NCI-H2029 treated with DMSO at 0.1 percent for 48 hours (cell line): ENCODE measurements at places on chromosomes 3 and 15.

DNA sequence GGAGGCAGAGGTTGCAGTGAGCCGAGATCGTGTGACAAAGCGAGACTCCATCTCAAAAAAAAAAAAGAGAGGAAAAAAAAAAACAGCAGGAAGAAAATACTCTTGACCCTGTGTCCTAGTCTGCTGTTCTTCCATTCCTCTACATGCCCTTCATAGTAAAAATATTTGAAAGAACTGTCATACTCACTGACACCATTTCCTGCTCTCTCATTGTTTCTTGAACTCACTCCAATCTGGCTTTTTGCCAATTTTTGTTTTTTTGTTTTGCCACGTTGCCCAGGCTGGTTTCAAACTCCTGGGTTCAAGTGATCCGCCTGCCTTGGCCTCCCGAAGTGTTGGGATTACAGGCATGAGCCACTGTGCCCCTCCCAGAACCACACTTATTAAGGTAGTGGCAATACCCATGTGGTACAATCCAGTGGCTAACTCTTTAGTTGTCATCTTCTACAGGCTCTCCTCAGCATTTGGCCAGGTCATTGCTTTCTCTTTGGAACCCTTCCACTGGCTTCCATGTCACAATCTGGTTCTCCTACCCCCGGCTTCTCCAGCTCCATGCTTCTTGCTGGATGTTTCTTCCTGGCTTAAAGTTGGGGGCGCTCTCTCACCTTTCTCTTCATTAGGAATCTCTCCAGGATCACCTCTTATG, 238.2 kb upstream of the C2CD4B start:
- peak; percentile 30 for DNase-seq

DNA sequence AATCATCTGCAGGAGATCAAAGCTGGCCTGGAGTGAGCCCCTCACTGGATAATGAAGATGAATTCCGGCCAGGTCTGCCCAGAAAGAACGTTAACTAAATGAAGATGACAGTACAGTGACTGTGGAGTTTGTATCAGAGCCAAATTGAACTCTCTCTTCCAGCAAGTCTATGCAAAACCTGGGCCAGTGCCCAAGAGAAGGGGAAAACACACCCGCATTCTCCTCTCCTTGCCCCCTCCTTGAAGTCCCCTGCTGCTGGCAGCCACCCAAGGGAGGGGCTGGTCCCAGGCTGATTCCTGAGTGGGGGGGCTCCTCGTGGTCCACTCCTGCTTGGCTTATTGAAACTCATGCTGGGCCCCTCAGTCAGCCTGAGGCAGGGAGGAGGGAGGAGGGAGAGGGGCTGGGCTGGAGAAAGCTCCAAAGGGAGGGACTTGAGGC, 155.7 kb downstream of the RAB11A start:
- no peak for DNase-seq

DNA sequence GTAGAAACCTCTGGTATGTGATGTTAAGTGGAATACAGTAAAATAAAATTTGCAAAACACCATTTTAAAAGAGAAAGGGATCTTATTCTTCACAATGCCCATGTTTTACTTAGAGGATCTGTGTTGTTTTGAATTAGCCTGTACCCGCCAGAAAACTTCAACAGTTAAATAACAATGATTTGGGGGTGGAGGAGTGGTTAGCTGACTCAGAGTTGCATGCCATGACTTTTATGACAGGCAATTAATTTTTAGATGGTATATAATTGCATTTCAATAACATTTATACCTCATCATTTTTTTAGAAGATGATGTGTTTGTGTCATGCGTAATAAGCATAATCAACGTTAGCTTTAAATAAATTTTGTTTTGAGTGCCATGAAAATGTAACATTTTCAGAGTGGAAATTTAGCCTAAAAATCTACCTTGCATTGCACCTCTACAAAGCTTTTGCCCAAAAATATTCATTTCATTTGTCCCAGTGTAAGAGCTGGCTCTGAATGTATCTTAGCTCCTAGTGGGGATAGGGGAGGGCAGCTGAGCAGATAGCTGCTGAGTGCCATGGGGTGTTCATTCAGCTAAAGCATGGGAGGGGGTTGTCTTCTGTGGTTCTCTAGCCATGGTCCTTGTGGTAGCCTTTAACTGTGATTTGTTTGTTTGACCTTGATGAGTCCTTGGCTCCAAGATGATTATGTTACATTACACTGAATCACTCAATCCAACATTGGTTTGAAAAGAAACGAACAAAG, 379.8 kb downstream of the LPP start:
- DNase-seq, result no peak

DNA sequence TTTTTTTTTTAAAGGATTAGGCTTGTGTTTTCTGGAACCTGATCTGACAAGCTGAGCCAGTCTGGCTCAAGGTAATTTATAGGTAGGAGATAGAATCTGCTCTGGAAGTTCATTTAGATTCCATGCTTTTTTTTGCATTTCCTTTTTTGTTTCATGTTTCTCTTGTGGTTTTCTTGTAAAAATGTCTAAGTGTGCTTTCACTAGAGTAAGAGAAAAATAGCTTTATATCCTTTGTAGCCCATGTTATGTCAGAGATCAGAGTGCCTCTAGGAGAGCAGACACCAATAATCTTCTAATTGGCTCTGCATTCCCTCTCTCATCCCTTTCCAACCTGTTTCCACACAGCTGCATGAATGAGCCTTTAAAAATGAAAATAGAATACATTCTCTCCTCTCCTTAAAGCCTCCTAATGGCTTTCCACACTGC, 389.8 kb upstream of the KCNMB2 start:
- peak; percentile 47 for DNase-seq

- no peak for DNase-seq
Measured at GRCh38 chr15:61101543-61101942, 127.6 kb downstream of the RORA start.

DNA sequence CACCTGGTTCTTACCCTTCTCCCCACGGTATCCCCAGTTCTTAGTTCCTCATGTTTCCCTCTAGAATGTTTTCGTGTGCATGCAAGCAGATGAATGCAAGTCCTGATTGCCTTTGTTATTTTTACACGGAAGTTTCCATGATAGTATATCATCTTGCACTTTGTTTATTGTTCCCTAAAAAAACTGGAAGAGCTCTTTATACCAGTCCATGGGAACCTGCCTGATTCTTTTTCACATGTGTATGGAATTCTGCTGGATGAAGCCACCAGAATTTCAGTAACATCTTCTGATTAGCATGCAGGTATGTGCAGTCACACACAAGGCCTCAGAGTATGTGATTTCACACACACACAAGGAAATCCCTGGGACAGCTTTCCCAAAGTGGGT, 16.0 kb upstream of the LRRK1 start:
- DNase-seq, result no peak

- DNase-seq, result no peak
Measured at GRCh38 chr3:54326951-54327350, 204.6 kb downstream of the CACNA2D3 start.

- DNase-seq, result no peak
Measured at GRCh38 chr3:80338366-80338765, 570.6 kb upstream of the ROBO1 start.

GRCh38 chr3:173730391-173730790, 332.8 kb downstream of the NLGN1 start:
- DNase-seq, result no peak

- DNase-seq, result no peak
Measured at GRCh38 chr15:99450896-99451358, 114.9 kb upstream of the MEF2A start.

DNA sequence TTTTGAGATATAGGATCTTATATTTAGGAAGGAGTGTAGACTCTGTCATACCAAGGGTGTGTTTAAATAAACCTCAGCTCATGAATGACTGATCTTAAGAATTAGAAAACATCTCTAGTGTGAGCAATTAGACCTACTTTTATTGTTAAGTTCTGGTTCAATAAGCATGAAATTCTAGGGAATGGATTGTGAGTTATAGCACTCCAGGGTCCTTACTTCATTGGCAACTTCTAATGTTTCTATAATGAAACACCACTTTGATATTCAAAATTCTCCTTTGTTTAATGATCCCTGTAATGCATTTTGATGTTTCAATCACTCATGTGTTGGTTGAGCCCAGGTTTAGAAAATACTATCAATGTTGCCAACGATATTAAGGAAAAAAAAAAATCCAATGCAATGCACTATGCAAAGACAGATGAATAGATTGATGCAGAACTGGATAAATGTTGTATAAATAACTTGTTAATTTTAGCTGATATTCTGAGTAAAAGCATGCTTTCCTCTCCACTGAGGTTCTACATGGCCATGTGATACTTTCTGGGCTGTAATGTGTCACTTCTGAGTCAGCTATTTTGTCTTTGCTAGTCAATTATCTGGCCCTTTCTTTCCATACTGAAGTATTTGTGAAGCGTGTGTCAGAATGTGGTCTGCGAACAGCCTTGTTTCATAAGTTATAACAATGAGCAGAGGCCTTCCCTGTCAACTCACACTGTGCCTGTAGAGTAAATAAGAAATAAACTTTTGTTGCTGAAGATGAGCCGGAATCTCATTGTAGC, 1035.9 kb downstream of the PLOD2 start:
- DNase-seq, result no peak

DNA sequence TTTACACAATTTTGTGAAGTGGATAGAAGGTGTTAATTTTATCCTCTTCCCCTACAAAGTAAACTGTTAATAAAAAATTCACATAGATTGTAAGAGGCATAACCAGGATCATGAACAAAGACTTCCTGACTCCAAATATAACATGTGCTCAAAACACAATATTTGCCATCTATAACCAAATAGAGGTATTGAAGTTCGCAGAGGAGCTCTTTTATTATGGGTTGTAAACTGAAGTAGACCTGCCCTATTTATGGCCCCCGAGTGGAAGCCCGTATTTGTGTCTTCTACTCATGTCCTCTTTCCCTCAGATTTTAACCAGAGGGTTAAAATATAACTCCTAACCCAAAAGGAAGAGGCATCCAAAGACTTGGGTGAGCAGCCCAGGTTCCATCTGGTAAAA, 285.6 kb upstream of the COL8A1 start:
- no peak for DNase-seq

GRCh38 chr15:39154776-39155175, 426.1 kb upstream of the THBS1 start:
- DNase-seq, result no peak

GRCh38 chr3:128858167-128858566, 21.3 kb upstream of the ACAD9 start:
- no peak for DNase-seq

- DNase-seq, result no peak
Measured at GRCh38 chr3:150450916-150451315, 42.8 kb downstream of the TSC22D2 start.

DNA sequence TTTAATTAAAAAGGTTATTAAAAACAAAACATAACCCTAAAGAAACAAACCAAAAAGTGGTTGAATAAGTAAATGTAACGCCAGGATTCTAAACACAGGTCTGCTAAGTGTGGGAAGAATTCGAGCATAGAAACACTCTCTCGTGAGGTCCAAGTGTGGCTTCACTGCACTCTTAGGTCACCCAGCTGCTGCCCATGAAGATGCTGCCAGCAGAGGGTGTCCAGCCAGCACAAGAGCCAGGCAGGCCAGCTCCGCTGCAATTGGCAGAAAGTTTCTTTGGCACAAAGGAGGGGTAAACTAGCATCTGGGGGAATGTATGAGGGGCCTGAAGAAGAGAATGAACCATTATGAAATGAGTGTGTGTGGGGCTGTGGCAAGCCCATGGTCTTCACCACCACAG, 215.7 kb upstream of the FEZF2 start:
- DNase-seq, result no peak

DNA sequence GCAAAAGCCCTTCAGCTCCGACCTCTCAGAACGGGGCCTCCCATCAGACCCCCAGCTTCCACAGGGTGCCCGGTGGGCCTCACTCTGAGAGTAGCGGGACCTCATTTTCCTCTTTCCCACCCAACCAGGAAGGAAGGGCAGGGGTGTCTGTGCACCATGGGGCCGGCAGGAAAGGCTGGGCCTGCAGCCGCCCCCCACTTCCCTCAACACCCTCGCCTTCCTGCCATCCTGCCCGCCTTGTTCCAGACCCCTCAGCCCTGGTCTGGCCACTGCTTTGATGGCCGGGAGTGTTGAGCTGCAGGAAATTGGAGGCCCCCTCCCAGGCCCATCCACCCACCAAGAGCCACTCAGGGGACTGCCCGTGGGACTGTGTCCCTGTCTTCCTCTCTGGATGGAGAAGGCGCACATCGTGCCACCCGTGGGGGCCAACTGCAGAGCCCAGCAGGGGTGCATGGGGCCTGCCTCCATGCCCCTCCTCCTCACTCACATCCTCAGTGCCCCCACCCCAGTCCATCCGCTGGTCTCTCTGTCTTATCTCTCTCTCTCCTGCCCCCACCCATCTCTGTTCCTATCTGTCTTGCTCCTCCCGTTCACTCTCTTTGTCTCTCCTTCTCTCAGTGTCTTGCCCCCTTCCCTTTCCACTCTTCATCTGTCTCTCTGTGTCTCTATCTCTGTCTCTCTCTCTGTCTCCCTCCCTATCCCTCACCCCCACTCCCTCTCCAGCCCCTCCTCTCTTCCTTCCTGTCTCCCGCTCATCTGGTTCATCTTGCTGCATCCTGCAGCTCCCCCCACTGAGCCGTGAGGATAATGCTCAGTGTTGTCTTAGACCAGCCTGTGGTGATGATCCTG, 1.8 kb upstream of the PLXND1 start:
- no peak for DNase-seq

GRCh38 chr3:189772584-189772983, 141.4 kb downstream of the TP63 start:
- no peak for DNase-seq

GRCh38 chr3:183375337-183375736, 53.1 kb downstream of the MCF2L2 start:
- no peak for DNase-seq

GRCh38 chr15:69876064-69876940, 221.4 kb downstream of the TLE3 start:
- DNase-seq, result no peak

GRCh38 chr15:77495838-77496596, 75.3 kb downstream of the HMG20A start:
- no peak for DNase-seq

DNA sequence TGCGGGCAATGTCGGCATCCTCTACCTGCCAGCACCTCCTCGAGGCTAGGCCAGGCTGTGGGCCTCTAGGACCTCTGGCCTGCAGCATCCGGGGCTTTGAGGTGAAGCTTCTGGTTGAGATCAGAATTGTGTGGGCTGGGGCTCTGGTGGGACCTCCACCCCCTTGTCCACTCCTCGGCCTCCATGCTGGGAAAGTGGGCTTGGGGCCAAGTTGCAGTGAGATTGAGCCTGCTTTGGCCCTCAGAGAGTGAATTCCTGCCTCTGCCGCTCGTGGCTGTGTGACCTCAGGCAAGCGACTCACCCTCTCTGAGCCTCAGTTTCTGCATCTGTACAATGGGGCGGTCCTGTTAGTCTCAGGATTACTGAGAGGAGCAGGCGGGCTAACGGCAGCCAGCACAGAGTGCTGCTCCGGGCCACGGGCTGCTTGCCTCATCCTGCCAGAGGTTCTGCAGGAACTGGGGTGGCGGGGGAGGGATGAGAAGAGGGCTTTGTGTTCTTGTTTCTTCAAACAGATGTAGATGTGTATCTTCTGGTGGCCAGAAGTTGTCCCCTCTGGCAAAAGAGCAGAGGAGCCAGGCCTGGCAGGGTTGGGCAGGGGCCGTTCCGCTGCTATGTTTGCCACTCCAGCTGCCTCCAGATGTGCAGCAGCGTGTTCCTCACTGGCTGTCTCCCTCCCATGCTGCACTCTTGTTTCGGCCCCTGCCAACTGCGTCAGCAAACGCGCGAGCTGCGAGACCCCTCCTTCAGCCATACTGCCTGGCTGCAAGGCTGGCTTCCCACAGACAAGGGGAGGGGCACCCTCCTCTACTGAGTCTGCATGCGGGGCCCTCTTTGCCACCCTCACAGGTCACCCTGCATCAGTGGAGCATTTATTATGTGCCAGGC, 33.7 kb downstream of the FBLN2 start:
- DNase-seq, result no peak

- DNase-seq, result no peak
Measured at GRCh38 chr3:4474683-4475490, 7.8 kb upstream of the SUMF1 start.

GRCh38 chr3:111667170-111667569, 72.0 kb upstream of the ZBED2 start:
- DNase-seq, result no peak
